MV-4-11 (cell line): ENCODE measurements at places on chromosomes 13 and 19.

- DNase-seq: no peak
These were observed 87.3 kb downstream of the STK24 start for GRCh38 chr13:98489446-98490194.

GRCh38 chr13:78689011-78689410, 30.1 kb upstream of the OBI1 start:
- no peak for DNase-seq

- no peak for DNase-seq
These were observed 1214.1 kb downstream of the DIAPH3 start for GRCh38 chr13:58949646-58950045.

DNA sequence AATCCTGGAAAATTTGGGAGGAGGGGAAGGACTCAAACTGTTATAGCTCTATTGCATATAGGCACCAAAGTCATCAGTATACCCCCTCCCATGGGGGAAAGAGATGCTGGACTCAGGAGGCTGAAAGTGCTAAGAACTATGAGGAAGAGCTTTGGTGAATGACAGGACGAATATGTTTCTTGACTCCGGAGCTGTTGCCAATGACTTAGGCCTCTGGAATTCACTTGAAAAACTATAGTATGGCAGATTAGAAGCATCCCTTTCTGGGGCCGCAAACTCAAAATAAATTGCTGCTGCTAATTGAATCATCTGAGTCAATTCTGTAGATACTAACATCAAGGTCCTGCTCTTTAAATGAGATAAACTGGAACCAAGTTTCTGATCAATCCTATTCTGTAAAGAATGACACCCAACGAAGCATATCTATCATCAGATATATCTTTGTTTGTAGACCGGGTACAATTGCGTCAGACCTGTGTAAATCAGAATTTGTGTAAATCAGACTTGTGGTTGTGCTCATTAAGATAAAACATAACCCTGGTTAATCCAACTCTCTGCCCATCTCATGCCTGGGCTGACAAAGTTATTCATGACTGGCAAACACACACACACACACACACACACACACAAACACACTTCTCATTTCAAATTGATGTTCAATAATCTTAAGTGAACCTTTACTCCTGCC, 1793.8 kb upstream of the PCDH20 start:
- DNase-seq: no peak

GRCh38 chr19:46069806-46070341, 29.1 kb upstream of the IGFL4 start:
- no peak for DNase-seq

DNA sequence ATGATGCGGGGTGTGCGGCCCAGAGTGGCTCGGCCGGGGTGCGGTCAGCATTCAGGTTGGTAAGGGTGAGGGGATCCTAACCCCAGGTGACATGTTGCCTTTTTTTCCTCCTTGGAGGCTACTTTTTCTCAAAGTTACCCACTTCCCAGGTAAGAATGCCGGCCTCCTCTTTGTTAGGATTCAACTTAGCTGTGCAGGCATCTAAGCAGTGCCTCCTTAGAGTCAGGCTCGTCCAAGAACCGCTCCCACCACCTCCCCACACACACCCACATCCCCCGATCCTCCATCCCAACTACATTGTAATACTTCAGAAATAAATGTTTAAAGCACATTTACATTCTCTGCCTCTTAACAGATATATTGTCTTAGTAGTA, 733 bp upstream of the ENOX1 start:
- DNase-seq: no peak

DNA sequence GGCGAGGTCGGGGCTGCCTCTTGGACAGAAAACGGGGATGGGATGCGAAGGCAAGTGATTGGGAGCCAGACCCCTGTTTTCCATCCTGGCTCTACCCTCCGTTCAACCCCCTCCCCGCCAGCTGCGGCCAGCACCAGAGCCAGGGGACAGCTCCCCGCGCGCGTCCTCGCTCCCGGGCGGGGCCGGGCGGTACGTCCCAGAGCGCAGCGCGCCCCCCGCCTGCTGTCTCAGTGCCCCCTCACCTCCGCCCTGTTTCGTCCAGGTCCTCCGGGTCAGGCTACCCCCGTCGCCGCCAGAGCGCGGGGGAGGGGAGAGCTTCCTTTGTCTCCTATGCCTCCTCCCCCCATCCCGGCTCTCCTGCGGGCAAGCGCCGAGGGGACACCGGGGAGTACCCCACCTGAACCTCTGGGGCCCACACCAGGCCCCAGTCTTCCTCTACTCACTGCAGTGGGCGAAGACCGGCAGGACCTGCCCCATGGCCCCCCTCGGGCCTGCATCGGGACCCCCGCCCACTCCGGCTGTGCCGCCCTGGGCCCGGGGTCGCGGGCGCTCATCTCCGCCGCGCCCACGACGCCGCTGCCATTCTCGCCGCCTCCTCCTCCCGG, 396 bp downstream of the RTN2 start:
- peak; percentile 25 for DNase-seq
